ENCODE measurements at places on chromosomes 16 and 17.

GRCh38 chr17:3318336-3318735, 20.2 kb upstream of the OR3A1 start:
- DNase-seq, result no peak

- DNase-seq, result no peak
These were observed 318.4 kb downstream of the HAPSTR1 start for GRCh38 chr16:9409560-9410493.

DNA sequence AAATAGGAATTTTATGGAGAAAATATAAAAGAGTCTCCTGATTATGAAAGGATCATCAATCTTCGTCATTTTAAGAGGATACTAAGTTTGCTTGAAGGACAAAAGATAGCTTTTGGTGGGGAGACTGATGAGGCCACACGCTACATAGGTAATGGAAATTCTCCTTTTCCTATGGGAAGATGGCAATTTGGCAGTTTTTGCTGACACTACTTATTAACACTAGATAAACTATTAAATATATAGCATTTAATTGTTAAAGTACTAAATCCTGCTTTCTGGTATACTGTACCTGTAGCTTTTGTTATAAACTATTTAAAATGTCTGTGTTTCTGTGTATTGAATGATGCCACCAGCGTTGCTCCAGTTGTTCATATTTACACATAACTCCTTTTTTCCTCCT, 12.6 kb downstream of the ALDH3A2 start:
- no peak for DNase-seq

DNA sequence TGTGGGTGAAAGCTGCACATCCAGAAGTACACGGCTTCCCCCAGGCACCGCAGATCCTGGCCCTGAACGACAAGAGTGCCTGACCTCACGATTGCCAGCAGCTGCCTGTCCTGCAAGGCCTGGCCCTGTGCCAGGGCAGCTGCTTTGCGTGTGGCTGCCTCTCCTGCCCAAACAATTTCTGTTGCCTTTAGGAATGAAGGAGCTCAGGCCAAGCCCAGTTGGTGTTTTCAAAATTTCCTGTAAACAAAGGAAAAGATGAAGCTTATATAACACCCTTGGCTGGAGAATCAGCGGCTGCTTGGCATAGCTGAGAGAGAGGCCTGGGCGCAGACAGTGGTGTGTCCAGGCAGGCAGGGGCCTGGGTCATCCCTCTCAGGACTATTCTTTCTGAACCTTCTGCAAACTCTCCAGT, 11.7 kb upstream of the SLC47A2 start:
- DNase-seq, result no peak

Data from stimulated activated CD8-positive, alpha-beta memory T cell treated with anti-CD3 and anti-CD28 coated beads, Interleukin-2, amount 100 ng/mL, for 1 hour (primary cell).